ENCODE measurements at places on chromosomes 4 and X. TPM values are rescaled to one million over a fixed set of nuclear protein-coding genes. Genes with fewer than 3 reads are reported as not detected.

The AFP gene
- not detected for polyA plus RNA-seq

The LONRF3 gene
- polyA plus RNA-seq: 2.0 TPM

The GLOD5 gene
- 0.99 TPM for polyA plus RNA-seq

The NDP gene
- polyA plus RNA-seq: not detected

The CFAP99 gene
- polyA plus RNA-seq: 0.87 TPM

The KDR gene
- 6.0 TPM for polyA plus RNA-seq

The WWC2 gene
- polyA plus RNA-seq: 4.4 TPM

The PABPC1L2B gene
- not detected for polyA plus RNA-seq

The SCOC gene
- 28.4 TPM for polyA plus RNA-seq

The PRMT9 gene
- 4.2 TPM for polyA plus RNA-seq

The HSD17B13 gene
- 0.84 TPM for polyA plus RNA-seq

The MAGEE2 gene
- polyA plus RNA-seq: not detected

The FAM114A1 gene
- polyA plus RNA-seq: 8.2 TPM

The GUCY2F gene
- not detected for polyA plus RNA-seq

The UNC5C gene
- 0.35 TPM for polyA plus RNA-seq

The CLDN2 gene
- 1.7 TPM for polyA plus RNA-seq

The HTR2C gene
- not detected for polyA plus RNA-seq

The LEF1 gene
- 0.73 TPM for polyA plus RNA-seq

The MAGEA3 gene
- polyA plus RNA-seq: not detected

The OTC gene
- 1.4 TPM for polyA plus RNA-seq

The GLRB gene
- 7.1 TPM for polyA plus RNA-seq

The PLAC1 gene
- not detected for polyA plus RNA-seq

The CFAP47 gene
- polyA plus RNA-seq: 0.07 TPM

The ZNF141 gene
- 7.3 TPM for polyA plus RNA-seq

The NAP1L5 gene
- polyA plus RNA-seq: 13.2 TPM

The SCRG1 gene
- polyA plus RNA-seq: 0.14 TPM

The KIF4A gene
- 0.04 TPM for polyA plus RNA-seq
